ENCODE measurements at places on chromosomes 5 and 9. TPM values are rescaled to one million over a fixed set of nuclear protein-coding genes. Genes with fewer than 3 reads are reported as not detected.

- DNase-seq, result no peak
Measured at GRCh38 chr5:138677782-138678181, 75.4 kb upstream of the CTNNA1 start.

THOC3 gene
- polyA plus RNA-seq, result 131 TPM

MAPK9 gene
- 44.1 TPM for polyA plus RNA-seq

NR2F1-AS1 gene
- 59.1 TPM for polyA plus RNA-seq

DNA sequence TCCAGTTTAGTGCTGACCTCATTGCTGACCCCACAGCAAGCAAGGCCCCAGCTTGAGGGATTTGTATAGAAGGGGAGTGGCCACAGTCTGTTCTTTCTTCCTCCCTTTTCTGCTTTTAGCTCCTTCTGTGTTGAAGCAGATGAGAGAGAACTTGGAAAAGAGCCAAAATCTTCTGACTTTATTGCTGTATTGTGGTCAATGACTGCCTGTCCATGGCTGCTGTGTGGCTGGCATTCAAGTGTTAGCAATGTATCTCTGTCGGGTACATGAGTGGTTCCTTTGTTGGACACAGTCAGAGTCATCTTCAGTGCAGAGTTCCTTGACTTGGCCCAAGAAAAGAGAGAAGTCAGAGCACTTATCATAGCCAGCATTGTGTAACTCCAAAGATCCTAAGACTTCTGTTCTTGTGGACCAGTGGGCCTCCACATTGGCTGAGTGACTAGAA lies 154.1 kb downstream of the LRRC70 start:
- no peak for DNase-seq

DNA sequence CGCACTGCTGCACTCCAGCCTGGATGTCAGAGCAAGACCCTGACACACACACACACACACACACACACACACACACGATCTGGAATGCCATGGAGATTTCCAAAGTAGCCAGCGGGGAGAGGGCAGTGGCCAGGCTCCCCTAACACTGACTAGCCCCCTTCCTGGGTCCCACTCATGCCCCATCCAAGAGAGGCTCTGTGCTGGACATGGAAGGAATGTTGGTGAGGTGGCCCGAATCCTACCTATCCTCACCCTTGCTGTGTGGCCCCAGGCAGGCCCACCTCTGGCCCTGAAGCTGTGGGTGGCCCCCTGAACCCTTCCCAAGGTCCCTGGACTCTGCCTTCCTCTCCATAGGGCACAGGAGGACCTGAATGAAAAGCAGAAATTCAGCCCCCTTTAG lies 7.3 kb downstream of the BRD3 start:
- DNase-seq, result no peak

DNA sequence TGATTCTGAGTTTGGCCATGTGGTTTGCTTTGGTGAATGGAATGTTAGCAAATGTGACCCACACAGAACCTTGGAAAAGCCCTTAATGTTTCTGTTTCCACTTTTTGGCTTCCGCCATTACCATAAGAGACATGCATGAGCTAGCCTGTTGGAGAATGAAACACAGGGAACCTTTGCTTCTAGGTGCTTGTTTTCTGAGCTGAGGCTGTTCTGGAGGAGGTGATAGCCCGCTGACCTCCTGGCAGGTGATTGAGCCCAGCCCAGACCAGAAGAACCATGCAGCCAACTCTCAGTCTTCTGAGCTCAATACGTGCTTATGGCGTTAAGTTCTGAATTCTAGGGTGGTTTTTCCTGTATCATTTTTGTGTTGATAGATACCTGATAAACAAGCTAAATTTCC lies 148.6 kb upstream of the KLF9 start:
- DNase-seq, result no peak

- DNase-seq, result no peak
Measured at GRCh38 chr5:136145030-136145429, 12.4 kb downstream of the SMAD5 start.

DNA sequence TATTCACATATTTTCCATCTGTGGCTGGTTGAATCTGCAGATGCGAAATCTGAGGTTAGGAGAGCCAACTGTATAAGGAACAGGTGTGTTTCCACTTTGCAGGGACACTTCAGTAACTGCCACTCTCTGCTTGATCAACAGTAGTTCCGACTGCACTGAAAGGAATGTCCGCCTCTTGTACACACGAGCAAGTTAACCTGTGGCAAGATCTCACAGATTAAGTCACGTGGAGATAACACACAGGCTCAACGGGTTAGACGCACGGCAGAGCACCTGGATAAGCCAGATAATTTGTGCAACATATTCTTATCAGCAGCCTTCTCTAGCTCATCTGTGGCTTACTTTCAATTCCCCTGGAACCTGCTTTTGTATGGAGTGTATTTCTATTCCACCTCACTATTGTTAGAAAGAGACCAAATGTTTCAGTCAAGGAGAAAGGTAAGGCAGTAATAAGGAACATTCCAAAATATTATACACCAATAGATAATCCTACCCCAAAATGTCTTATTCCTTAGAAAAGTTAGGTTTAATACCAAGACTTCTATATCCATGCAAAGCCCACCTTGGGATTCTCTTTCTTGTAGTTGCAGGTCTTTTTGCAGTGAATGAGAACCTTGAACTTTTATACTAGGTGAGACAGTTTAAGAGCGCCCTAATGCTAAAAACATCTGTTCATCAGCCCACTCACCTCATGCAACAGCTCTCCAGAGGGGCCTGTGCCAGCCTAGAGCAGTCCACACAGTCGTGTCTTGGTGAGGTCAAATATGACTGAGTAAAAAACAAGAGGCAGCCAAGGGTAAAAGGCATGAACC lies 6.5 kb upstream of the C9 start:
- DNase-seq, result no peak

All from left kidney (tissue), 8 donors.